Uterus (tissue), 4 donors: ENCODE measurements at places on chromosomes 11 and 22. TPM values are rescaled to one million over a fixed set of nuclear protein-coding genes. Genes with fewer than 3 reads are reported as not detected.

- DNase-seq, result no peak
Observed at GRCh38 chr11:16030664-16031063, 325.7 kb downstream of the SOX6 start.

DNA sequence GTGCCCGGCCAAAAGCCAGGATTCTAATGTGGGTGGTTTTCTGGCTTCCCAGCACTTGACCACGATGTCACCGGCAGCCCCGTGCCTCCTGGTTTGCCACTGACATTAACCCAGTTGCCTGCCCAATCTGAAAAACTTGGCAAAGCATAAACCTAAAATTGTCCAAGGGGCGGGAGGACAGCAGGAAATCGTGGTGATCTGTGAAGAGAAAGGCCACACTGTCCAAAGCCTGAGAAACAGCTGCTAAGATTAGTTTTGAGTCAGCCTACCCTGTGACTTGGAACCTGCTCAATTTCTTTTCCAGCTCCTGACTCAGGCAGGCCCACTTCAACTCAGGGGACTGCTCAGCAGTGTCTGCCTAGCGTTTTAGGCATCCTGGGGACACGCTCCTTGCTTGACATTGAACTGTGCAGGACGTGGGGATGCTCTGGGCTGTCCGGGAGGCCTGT, 8.2 kb upstream of the F2 start:
- DNase-seq, result peak; percentile 68

- no peak for DNase-seq
Observed at GRCh38 chr11:130839981-130840666, 76.2 kb downstream of the SNX19 start.

- no peak for DNase-seq
Observed at GRCh38 chr22:36350751-36351594, 36.8 kb downstream of the MYH9 start.

GRCh38 chr11:70688142-70688541, 289.8 kb downstream of the CTTN start:
- DNase-seq, result no peak

RTN4R gene
- total RNA-seq, result 5.0 TPM

ZNF74 gene
- 11.5 TPM for total RNA-seq

FAM227A gene
- total RNA-seq, result 10.4 TPM

PACSIN3 gene
- total RNA-seq, result 49.2 TPM

SOX10 gene
- total RNA-seq, result 3.8 TPM
